ENCODE measurements at places on chromosomes 11 and 22.

- no peak for DNase-seq
Measured at GRCh38 chr22:43447380-43447779, 35.6 kb downstream of the MPPED1 start.

GRCh38 chr11:8721609-8722500 is 39.3 kb downstream of the RPL27A start:
- no peak for DNase-seq

GRCh38 chr22:37282385-37282677 is at the start of gene CYTH4:
Gene CYTH4, plus strand, starts transcription at chr22:37282508. Its CDS starts 62 bp downstream, at chr22:37282570.
- DNase-seq = peak; percentile 70

DNA sequence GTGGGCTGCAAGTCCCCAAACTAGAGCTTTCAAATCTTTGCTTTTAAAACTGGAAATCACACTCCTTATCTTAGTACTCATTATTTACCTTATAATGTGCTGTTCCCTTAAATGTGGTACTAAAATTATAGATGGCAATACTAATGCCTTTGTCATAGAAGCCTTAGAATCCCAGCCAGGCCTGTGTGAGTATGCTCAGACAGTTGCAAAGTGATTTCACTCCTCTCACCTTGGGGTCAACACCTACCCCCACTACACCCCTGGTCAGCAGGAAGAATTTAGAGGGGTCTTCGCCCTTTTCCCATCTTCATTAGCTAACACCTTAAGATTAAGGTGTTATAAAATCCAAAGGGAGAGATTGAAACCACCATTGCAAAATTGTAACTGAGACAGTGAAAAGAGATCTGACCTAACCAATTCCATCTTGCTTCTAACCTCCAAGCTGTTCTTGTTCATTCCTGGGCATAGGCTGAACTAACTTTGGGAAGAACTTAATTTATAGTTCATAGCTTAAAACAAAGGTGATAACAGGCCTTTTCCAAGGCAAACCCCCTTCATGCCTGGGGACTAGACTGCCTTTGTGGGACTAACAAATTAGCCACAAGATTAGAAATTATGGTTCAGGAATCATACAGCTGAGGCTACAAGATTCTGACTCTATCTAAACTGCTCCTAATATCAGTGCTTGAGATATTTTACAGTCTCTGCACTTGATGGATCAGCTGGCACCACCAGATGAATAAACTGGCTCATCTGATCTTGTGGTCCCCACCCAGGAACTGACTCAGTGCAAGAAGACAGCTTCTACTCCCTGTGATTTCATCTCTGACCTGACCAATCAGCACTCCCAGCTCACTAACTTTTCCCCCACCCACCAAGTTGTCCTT is 10.4 kb upstream of the MRPL17 start:
- peak; percentile 59 for DNase-seq

- no peak for DNase-seq
Measured at GRCh38 chr11:74978041-74978440, 10.7 kb upstream of the NEU3 start.

GRCh38 chr11:20017320-20017719 is 143.0 kb downstream of the DBX1 start:
- DNase-seq = no peak

DNA sequence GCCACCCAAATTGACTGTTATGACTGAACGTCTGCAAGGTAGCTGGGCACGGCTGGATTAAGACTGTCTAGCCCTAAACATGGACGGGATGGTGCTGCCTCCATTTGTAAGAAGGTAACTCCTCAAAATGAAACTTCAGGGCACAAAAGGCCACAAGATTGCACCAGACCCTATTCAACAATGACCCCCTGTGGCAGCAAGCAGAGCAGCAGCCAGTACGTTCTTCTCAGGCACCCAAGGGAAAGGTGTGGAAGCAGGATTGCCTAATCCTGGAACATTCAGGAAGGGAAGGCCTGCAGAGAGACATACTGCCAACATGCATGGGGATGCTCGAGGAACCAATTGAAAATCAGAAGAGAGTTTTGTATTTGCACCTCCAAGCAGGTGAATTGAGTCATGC is 4.5 kb upstream of the TBX10 start:
- peak; percentile 64 for DNase-seq

Measured in NB4 (cell line).